ENCODE measurements at places on chromosomes 11 and 22.

GRCh38 chr11:108944471-108945178, 279.8 kb downstream of the DDX10 start:
- no peak for DNase-seq

DNA sequence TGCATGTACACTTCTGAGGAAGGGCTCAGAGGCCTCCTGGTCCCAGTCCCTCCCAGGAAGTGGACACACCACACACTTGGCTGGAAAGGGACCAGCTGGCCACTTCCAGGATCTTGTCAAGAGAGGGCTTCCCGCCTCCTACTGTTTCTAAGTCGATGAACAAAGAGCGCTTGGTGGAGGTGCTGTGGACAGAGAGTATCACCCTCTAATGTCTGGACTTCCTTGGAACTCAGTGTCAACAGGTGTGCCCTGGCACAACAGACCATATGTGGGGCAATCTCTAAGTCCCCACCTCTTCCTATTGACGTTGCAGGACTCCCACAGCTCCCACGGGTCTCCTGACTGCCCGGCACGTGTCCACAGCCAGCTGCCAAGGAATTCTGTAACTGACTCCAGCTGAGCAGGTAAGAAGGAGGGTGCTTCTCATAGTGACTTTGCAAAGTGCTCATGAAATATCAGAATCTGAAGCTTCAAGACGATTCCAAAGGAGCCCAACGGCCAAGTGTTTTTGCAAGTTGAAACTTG, 16.1 kb downstream of the POU2AF1 start:
- no peak for DNase-seq

- no peak for DNase-seq
Observed at GRCh38 chr11:86234831-86235461, 9.6 kb upstream of the EED start.

DNA sequence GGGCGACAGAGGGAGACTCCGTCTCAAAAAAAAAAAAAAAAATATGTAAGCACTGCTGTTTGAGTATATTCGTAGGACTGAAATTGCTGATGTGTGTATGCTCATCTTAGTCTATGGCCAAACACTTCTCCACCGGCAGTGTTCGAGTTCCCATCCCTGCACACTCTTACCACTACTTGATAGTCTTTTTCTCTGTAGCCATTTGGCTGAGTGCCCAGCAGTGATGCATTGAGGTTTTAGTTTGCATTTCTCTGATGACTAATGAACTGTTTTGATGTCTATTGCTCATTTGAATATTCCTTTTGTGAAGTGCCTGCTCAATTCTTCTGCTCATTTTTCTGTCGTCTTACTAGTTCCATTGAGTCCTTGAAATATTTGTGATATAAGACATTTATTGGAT, 1.9 kb downstream of the TIRAP start:
- DNase-seq, result peak; percentile 83

GRCh38 chr11:77233011-77233410, 68.5 kb downstream of the GDPD4 start:
- DNase-seq, result no peak

DNA sequence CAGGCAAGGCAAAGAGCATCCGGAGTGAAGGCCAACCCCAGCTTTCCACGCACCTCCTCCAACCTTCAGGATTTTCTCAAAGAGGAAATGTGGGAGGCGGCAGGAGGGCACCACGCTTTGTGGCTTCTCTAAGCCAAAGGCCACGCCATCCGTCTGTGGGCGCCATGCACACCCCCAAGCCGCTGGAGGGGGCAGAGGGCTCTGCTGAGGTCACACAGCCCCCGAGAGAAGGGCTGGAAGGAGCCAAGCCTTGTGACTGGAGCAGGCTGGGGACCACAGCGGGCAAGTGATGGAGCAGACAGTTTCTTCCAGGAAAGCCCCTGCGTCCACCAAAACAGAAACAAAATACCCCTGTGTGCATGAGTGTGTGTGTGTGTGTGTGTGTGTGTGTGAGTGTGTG, 527.4 kb downstream of the BRD1 start:
- DNase-seq, result no peak

DNA sequence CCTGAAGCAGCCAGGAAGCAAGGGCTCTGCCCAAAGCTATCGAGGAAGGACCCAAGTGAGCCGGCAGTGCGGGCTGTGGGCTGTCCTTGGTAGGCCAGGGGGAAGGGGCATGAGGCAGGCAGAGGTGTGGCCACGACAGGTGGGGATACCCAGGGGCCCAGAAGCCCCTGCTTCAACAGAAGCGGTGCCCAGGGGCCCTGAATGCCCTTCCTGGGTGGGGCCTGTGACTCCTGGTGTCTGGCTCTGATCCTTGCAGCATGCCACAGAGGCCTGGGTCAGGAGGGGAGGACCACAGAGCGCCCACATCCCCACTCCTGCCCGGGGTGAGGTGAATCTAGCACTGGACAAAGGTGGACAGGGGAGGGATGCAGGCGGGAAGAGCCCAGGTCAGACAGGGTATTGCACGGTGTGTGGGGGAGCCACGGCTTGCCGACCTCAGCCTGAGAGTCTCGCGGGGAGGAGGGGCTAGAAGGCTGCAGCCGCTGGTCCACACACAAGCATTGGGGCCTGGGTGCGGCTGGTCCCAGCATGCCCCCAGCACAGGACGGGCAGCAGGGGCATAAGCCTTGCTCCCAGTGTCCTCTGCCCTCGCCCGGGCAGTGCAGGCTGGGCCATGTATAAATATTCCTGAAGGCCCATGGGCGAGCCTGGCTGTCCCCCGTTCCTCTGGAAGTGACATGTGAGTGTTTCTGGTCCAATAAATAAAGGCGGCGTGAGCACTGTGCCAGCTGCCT, 19.0 kb downstream of the MAFF start:
- no peak for DNase-seq

- no peak for DNase-seq
Observed at GRCh38 chr11:108221911-108222573, 396 bp downstream of the NPAT start.

GRCh38 chr11:96103102-96103501, 179.2 kb upstream of the MTMR2 start:
- no peak for DNase-seq

DNA sequence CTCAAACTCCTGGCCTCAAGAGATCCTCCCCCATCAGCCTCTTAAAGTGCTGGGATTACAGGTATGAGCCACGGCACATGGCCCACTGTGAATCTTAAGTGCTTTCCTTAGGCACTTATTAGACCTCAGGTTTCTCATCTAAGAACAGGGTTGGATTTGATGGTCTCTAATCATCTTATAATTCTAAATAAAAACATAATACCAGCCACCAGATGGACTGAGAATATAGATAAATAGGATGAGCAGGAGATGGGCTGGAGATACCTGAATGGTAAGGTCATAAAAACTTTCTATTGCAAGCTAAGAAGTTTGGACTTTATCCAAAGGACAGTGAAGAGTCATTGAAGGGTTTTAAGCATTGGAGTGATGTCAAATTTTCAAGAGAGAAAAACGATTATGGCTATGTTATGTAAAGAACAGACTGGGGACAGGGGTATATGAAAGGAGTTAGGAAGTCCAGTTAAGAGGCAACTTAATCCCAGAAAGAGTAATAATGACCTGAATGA, 85.2 kb downstream of the RELT start:
- DNase-seq, result no peak

DNA sequence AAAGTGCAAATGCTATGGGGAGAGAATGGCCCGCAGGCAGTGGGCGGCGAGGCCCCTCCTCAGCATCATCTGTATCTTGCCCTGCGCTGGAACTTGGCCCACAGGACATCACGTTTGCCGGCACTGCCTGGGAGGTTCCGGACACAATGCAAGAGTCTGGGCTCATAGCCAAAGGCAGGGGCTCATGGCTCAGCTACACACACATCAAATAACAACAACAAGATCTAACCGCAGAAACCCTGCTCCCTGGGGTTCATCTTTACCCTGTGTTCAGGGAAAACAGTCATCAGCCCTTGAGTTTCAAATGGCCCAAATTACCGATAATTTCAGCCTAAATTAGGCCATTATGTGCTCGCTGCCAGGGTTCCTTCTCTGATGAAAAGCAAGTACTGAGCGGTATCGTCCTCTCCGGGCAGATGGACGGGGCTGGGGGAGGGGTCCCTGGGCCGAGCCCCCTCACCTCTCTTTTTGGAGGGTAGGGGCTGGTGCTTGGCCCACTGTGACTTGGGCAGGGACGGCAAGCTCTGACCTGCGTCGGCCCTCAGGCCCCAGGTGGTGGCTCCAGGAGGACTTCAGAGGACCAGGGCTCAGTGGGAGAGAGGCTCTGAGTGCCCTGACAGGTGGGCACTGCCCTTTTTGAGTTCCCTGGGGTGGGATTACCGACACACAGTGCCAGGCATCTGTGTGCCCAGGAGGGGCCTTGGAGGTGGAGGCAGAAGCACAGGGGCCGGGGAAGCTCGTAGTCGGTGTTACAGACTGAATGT, 25.0 kb upstream of the GAL start:
- no peak for DNase-seq

DNA sequence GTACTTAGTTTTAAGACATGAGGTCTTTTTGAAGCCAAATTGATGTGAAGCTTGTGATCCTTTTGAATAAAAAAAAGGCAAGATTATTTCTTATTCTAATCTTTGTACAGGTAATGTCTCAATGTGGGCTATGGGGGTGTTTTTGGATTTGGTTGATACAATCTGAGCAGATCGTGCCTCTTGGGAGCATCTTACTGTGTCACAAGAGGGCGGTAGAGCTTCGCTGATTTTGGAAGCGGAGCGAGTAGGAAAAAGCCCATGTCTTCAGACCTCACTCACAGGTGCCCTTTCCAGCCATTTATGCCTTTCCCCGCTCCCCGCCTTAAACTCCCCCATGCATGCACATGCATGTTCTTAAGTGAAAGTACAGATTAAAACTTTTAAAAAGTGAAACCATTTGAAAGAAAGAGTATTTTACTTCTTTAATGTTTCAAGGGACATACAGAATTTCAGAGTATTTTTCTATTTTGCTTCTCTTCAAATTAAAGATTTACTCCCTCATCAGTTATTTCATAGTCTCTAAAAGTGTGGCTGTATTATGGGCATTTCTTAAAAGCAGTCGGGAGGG, 18.8 kb downstream of the DDX25 start:
- peak; percentile 29 for DNase-seq

DNA sequence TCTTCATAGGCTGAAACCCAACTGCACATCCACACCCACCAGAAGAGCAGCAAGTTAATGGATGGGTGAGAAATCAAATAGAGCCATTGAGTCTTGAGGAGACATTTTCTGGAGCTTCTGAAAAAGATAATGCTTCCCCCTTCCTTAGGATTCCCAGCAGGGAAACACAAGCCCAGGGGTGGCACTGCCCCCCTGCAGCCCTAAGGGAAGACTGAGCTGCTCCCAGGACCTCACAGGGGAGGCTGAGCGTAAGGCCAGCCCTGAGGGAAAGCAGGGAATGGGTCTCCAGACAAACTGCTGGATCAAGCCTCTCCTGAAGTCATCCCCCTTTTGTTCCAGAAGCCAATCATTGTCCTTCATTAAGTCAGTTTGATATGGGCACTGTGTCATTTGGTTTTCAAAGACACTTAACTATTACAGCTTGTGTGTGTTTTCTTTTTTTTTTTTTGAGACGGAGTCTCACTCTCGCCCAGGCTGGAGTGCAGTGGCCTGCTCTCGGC, 15.1 kb downstream of the LTO1 start:
- no peak for DNase-seq

GRCh38 chr11:19392321-19392720, 151.6 kb upstream of the E2F8 start:
- no peak for DNase-seq

- DNase-seq, result peak; percentile 40
Observed at GRCh38 chr11:363948-364761, 5.1 kb upstream of the B4GALNT4 start.

- DNase-seq, result no peak
Observed at GRCh38 chr11:109696191-109696897, 274.4 kb downstream of the C11orf87 start.

DNA sequence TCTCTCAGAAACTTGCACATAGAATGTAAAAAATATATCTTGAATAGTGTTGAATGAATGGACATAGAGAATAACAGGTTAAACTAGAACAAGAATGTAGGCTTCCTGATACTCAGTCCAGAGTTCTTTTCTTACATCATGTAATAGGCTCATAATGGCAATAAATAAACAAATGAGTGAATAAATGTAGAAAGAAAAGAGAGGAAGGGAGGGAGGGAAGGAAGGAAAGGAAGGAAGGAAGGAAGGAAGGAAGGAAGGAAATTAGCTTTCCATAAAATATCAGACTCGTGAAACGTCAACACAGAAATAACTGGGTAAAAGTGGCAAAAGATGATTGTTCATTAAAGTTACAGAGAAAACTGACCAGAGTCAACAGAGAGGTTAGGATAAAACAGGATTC, 2001.0 kb downstream of the LRRC4C start:
- no peak for DNase-seq

DNA sequence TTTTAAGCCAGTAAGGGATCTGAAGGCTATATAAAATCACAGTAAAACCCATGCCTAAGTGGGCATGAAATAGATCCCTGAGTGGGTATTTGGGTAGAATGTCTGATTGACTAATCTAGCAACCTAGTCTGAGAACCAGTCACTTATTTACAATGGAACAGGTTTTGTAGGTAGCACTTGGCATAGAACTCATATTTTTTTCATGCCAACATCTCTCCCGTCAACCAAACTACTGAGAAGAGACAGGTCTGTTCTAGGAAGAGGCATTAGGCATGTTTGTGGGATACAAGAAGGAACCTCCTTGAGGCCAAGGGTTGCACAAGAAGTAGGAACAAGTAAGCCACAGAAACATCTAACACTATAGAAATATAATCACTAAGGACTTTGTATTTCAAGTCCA, 840.4 kb upstream of the TENM4 start:
- no peak for DNase-seq

GRCh38 chr22:44023404-44024287, 456 bp upstream of the PARVB start:
- DNase-seq, result no peak

- DNase-seq, result no peak
Observed at GRCh38 chr11:74450318-74450717, 17.0 kb downstream of the KCNE3 start.

- DNase-seq, result no peak
Observed at GRCh38 chr22:48669226-48669625, 1158.4 kb downstream of the BRD1 start.

DNA sequence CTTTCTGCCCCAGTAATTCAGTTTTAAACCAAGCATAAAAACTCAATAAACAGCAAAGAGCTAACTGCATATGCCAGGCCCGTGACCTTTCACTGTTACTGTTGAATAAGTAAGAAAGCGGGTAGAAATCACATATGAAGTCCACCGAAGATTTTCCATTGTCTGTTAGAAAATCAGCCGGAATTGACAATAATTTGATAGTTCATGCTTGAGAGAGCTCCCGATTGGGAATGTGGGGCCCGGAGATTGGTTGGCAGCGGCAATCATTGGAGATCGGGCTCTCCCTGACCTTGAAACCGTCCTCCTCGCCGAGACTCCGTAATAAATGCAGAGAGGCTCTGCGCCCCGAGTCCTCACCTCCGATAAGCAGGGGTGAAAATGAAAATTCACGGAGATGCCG, 709.6 kb downstream of the BRD1 start:
- no peak for DNase-seq

Data from stimulated activated CD4-positive, alpha-beta T cell treated with anti-CD3 and anti-CD28 coated beads, Interleukin-2, amount 100 ng/mL, for 4 hours (primary cell).